ENCODE measurements at places on chromosomes 5 and 9.

GRCh38 chr5:2904399-2904798, 152.9 kb upstream of the IRX2 start:
- DNase-seq, result no peak

DNA sequence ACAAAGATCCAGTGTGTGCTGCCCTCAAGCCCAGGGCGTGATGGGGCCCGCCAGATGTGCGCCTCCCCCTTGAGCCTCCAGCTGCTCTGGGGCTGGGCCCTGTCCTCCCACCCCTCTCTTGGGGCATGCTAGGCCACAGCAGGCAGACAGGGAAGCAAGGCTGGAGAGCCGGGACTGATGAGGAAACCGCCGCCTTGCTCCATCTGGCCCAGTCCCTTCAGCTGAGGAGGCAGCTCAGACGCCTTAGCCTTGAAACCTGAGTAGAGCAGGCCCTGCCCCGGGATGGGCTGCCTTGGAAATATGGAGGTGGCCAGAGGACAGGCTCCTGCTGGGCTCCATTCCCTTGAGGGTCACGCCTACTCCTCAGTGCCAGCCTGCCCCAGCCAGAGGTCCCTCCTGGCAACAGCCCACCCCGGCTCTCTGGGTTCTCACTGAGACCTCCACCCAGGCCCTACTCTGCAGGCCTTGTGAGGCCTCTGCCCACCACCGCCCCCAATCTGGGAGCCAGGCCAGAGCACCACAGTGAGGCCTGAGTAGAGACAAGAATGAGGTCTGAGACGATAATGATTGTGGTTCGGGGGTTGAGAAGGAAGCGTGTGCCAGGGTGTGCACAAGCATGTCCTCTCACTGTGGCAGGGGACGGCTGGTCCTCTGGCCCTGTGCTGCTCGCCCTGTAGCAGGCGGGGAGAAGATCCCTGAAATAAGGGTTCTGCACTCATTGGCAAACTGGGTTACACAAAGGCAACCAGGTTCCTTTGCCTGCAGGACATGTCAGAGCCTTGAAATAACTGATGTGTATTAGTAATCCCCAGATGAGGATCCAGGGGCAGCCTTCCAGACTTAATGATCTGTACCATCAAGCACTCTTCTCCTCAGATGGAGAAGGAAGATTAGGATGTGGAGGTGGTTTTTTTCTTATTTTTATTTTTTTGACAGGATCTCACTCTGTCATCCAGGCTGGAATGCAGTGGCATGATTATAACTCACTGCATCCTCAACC, 30.9 kb downstream of the CXXC5 start:
- no peak for DNase-seq

GRCh38 chr5:23303836-23304235, 203.6 kb upstream of the PRDM9 start:
- no peak for DNase-seq

DNA sequence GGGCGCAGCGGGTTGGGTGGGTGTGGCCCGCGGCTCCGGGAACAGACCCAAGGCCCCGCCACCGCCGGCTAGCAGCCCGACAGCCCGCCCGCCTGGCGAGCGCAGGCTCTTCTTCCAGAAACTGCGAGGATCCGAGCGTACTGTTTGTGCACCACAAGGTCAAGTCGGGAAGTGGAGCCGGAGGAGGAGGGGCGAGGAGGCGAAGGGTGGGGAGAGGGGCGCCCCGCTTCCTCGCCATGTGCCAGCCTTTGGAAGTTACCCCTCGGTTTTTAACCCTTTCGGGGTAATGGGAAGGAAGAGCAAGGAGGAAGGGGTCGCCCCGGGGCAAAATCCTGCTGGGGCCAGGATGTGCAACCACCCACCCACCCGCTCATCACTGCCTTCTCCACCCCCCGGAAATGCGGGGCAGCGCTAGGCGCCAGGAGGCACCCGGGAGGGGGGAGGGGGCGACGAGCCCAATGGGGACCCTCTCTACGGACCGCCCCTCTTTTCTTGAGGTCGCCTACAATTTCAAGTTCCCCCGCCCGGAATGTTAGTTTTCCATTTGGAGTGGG, 1.1 kb upstream of the JADE2 start:
- no peak for DNase-seq

GRCh38 chr9:36258996-36259533, 817 bp upstream of the GNE start:
- DNase-seq, result no peak

- no peak for DNase-seq
Measured at GRCh38 chr9:95970317-95970716, 94.8 kb downstream of the ERCC6L2 start.

DNA sequence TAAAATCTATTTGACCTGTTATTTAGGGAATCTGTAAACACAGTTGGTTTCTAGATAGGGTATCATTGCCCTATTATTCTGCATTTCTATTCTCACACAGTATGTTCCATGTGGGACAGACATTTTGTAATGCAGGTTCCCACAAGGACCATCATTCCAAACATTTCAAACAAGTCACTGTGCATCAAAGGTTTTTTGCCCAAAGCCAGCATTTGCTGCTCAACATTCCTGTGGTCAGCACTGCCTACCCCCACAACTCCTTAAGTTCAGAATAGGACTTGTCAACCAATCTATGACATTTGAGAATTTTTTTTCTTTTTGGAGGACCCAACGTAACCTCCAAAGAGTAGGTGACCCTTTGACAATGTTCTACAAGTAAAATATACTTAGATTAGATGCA, 95.7 kb downstream of the LPAR1 start:
- DNase-seq, result no peak

DNA sequence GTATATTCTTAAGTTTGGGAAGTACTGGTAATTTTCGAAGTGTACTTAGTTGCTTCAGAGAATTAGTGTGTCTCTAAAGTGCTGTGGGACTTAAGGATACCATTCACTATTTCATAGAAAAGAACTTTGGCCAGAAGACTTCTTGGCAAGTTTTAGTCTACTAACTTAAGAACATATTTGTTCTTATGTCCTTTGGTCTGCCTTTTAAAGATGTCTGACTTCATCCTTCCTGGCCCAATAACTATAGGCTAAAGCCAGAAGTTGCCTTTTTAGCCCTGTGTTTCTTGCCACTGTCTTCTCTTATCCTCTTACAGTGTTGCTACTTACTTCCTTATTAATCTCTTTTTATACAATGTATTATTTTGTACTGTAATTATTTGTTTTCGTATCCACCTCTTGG, 6.3 kb downstream of the RBM27 start:
- DNase-seq, result no peak

GRCh38 chr9:75950998-75951397, 60.5 kb downstream of the PCSK5 start:
- no peak for DNase-seq
